Stimulated activated naive CD8-positive, alpha-beta T cell treated with anti-CD3 and anti-CD28 coated beads, Interleukin-15, Interleukin-2, amounts not matched to agents 100 U/mL and 50 U/mL, for 24 hours (primary cell): ENCODE measurements at places on chromosomes 7 and 10.

DNA sequence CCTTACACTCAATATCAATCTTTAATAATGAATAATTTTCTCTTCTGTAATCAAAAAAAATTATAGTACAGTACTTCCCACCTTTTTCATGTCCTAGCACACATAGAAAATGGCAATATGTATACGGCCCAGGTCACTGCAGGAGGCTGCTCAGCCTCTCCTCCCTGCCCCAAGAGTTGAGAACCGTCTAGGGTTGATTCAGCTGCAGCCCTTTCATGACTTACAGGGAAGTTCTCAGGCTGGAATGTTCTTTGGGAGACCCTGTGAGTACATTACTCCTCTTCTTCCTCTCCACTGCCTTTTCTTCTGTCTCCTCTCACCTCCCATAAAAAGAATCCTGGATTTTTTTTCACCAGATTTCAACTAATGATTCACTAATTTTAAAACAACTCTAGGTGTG lies 180.0 kb downstream of the HDAC9 start:
- DNase-seq, result no peak

DNA sequence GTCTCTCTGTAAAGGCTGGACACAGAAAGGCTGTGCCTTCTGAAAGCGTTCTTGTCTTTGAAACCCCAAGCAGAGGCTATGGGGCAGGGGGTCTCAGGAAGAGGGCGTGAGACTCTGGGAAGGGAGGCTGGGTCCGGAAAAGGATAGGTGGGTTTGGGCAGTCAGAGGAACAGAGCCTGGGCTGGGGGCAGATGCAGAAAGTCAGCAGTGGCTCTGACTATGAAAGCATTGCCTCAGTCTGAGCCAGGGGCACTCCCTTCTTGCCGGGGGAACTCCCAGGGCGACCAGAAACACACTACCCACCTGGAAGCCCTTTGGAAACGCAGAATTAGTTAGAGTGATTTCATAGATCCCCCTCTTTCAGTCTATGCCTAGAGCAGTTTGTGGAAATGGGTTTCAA lies 72.0 kb downstream of the VWA2 start:
- DNase-seq, result no peak

DNA sequence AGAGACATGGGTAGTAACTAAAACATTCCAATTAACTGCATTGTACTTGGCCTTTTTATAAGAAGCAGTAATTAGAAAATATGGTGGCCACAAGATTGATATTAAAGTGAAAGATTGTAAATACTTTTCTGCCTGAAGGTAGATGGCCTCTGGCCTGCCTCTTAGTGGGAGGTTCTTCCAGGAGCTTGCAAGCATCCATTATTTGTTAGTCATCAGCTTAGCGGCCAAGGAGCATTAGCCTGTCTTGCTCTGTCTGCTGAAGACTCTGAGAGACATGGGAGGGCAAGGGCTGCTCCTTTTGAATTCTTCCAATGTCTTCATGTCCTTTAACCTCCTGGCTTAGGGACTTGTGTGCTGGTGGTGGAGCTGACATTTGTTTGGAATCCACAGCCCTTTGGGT lies 80.4 kb downstream of the TCF7L2 start:
- DNase-seq, result no peak

DNA sequence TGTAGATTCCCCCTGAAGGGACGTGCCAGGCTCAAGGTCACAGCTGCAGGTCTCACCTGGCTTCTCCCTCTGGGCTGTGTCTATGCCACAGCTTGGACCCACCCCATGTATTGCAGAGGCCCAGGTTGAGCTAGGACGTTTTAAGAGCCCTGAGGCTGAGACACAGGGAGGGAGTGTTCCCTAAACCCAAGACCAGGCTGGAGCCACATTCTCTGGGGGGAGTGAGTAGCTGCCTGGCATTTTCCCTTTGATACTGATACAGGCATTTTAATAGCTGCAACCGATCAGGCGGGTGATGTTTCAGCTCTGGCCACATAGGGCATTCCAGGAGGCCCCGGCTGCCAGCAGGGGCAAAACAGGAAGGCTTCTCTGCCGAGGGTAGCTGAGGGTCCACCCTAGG lies 13.4 kb downstream of the COL13A1 start:
- DNase-seq, result no peak

GRCh38 chr7:158410720-158411119 lies 176.9 kb downstream of the PTPRN2 start:
- DNase-seq, result no peak

DNA sequence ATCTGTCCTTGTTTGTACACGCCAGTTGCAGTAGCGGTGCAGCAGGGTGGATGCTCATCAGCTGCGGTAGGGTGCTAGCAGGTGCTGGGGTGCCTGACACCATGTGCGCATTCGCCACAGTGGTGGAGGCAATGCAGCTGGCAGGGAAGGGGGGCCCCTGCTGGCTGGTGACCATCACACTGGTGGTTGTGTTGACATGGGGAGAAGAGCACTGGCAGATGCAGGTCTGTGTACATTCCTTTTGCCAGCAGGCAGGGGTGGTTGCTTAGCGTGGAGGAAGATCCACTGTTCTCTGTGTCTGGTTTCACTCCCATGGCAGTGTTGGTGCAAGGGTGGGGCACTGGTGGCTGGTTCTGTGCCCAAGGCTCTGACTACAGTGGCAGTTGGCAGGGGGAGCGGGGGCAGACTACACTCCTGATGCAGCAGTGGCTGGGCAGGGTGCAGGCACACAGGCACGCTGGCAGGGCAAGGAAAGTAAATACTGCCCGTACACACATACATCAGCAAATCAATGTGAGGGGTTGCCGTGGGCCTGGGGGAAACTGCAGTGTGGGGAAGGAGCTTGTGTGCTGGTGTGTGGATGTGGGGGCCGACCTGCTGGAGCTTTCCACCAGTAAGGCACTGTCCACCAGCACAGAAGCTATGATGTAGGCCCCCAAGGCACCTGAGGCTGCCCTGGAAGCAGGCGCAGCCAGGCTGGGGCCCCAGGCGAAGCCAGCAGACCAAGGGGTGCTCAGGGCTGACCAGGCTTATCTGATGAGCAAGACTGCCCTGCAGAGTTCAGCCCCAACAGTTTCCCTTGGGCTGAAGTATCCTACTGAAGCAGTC lies 87.2 kb upstream of the UNC5B start:
- DNase-seq, result no peak

DNA sequence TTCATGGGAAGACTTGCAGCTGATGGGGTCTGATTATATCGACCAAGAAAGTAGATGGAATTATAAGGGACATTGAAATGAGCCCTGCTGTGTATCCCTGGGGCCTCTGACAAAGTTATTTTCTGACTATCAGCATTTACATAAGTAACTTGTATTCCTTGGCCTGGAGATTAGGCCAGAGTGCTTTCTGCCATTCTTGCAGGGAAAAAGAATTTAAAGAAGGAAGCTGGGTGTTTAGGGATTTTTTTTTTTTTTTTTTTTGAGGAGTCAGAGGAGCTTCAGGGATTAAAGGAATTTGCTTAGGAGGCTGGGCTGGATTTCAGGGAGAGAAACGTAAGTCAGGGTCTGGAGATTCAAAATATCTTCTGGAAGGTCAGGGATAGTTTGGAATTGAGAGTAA lies 4.6 kb downstream of the SPAM1 start:
- DNase-seq, result no peak

GRCh38 chr10:3179174-3179573 lies 6.6 kb upstream of the PITRM1 start:
- no peak for DNase-seq

DNA sequence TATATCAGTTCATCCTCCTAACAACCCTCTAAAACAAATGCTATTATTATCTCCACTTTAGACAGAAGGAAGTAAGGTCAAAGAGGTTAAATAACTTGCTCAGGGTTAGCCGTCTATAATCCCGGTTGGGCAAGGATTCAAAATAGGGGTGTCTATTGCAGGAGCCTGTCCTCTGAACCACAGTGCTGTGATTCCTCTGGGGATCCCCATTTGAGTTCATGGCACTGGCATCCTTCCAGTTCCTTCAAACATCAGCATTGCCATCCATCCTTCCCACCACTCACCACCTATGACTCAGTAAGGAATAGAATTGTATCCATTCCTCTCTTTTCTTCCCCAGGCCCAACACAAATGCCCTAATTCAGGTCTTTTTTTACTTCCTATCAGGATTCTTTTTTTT lies 25.6 kb downstream of the HPS6 start:
- no peak for DNase-seq

DNA sequence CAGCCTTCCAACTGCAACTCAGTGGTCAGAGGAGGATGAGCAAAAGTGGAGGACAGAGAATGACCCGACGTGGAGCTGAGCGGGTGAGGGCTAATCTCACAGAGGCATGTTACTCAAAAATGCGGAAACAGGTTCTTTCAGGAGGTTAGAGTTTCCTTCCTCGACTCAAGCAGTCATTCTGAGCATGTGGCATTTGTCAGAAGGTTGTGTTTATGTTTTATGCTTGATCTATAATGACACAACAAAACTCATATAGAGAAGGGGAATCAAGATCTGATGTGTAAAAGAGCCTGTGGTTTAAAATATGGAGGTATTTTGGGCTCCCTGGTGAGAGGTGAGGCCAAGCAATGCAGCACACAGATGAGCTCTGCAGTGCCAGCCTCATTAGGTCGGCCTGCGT lies 311.4 kb downstream of the ADARB2 start:
- DNase-seq, result no peak

GRCh38 chr7:157357129-157358040 lies 20.6 kb downstream of the DNAJB6 start:
- no peak for DNase-seq

DNA sequence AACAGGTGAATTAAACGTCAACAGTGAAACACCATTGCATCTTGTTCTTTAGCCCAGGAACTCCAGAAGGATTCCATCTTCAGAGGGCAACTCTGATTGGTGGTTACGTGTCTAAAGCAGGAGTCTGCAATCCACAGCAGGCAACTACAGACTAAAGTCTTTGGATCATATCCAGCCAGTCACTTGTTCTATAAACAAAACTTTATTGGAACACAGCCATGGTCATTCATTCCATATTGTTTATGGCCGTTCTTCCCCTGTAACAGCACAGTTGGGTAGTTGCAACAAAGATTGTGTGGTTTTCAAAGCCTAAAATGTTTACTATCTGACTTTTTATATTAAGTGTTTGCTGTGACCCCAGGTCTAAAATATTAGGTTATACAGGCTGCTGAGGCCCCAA lies 94.7 kb upstream of the IMMP2L start:
- DNase-seq, result no peak

DNA sequence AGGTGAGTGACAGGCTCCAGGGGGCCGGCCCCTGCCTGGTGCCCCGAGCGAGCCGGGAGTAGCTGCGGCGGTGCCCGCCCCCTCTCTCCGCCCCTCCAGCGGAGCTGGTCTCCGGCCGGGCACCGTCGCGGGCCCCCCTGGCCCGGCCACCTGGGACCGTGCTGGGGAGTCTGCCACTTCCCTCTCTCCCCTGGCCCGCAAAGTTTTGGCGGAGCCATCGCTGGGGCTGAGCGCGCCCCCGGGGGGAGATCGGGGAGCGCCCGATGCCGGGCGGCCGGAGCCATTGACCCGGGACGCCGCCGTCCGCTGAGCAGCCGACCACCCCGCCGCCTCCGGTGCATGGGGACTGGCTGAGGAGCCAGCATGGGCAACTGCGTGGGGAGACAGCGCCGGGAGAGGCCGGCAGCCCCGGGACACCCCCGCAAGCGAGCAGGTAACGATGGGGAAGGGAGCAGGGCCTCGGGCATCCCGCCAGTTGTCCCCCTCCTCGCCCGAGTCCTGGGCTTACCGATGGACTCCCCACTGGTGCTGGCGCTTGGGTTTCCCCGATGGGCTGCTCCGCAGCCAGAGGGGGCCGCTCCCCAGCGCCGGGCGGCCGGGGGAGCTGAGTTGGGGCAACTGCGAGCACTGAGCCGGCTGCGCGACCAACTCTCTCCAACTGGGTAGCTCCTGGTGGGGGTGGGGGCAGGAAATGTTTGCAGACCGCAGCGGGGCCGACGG lies at the start of gene UBTD1:
UBTD1 (plus strand) TSS at position 84 of the 720 bp plus-strand sequence; CDS start at position 364, 280 bp downstream.
- peak; percentile 46 for DNase-seq

GRCh38 chr7:98831641-98832221 lies 38.1 kb downstream of the TMEM130 start:
- peak; percentile 59 for DNase-seq

DNA sequence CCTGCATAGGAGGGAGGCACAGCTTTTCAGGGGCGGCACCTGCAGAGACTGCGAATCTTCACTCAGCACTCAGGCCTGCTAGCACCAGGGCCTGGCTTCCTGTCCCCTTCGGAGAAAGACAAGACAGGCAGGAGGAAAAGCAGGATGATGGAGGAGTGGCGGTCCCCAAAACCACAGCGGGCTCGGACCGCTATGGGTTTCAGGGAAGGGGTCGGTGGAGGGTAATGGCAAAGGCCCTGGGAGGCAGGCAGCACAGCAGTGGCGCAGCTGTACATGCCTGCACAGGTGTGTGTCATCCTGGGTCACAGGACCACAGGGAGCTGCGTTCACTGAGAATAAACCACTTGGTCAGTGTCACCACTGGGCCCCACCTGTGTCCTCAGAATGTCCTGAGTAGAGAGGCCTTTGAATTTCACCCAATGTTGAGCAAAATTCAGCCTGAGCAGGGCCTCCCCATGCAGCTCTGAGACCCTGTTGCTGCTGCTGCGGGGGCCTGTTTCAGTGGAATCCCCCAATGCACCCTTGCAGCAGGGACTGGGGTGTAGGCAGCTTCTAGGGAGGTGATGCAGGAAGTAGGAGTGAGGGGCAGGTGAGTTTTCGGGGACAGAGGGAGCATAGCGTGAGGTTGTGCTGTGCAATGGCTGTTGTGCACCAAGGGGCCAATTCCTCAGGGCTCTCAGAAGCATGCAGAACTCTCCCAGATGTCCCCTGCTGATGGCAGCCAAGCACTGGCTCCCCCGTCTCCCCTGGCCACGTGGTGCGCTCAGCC lies 90.6 kb upstream of the PPP2R2D start:
- no peak for DNase-seq

DNA sequence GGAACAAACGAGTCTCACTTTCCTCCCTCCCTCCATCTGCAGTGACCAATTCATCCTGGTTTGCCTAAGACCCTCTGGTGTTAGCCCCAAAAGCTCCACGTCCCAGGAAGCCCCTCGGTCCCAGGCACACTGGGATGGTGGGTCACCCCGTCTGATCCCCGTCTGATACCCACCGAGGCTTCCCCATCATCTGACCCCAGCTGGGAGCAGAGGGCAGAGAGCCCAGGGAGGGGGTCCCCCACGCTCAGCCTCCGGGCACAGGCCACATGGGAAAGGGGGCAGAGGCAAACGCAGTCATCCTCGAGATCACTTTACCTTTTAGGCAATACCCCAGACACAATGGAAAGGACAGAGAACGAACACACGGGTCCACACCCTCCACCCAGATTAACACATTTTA lies 291.6 kb upstream of the PPP2R2D start:
- no peak for DNase-seq

DNA sequence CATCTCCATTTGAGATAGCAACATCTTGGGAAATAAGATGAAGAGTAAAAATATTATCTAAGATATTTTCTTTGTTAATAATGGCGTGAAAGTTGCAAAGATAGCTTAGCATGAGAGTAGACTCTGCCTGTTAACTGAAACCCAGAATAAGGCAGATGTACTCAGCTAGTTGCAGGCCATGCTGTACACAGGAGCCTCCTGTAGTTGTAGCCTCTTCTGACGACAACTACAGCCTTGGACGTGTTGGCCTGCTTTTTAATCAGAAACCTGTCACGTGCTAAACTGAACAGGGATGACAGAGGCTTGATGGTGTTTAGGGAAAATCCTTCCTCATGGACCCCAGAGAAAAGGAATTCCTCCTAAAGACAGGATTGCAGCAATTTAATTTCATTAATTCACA lies 155.1 kb upstream of the TMEM229A start:
- no peak for DNase-seq
